ENCODE measurements at places on chromosomes 7 and 10. TPM values are rescaled to one million over a fixed set of nuclear protein-coding genes. Genes with fewer than 3 reads are reported as not detected.

DNA sequence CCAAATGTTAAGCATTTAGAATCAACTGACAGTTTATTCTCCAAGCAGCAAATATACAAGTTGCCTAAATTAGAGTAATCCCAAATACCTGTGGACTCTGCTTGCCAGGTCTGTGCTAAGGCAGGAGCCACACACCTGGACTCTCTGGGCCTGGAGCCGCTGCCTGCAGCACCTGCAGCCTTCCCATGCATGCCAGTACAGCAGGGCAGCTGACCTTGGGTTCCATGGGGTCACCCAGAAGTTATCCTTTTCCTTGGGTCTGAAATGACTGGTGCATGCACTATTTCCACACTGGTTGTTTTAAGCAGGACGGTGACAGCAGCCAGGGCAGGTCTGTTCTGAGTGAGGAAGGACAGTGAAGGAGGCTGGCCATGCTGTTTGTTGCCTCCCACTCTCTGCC, 573.2 kb downstream of the GLRX3 start:
- H3K36me3 ChIP-seq, result no peaks in the 10 kb centered on the region
- H3K27me3 ChIP-seq, result no peaks in the 10 kb centered on the region
- H3K27ac ChIP-seq, result no peak overlapping the region

- H3K27me3 ChIP-seq, result no peaks in the 10 kb centered on the region
- H3K36me3 ChIP-seq, result no peaks in the 10 kb centered on the region
- no peaks in the 10 kb centered on the region for H3K4me1 ChIP-seq
These were observed 196.7 kb downstream of the KLF6 start for GRCh38 chr10:3588346-3588745.

DNA sequence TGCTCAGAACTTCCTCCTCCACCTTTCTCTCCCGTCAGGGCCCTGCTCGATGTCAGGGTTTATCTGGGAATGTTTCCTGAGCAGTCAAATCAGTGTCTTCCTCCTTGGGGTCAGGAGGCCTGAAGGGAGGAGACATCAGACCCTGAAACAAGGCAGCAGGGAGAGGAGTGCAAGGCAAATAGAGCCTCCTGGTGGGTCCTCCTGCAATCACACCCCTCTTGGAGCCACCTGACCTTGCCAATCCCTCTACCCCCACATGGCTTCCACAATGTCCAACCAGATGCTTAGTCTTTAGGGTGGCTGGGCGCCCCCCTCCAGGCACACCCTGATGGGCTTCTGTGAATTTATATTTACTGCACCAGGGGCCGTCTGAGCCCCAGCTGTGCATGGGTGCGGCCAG, 12.2 kb downstream of the GPR26 start:
- H3K36me3 ChIP-seq, result no peaks in the 10 kb centered on the region
- no peaks in the 10 kb centered on the region for H3K4me1 ChIP-seq
- H3K27me3 ChIP-seq, result no peaks in the 10 kb centered on the region

The PCDH15 gene
- total RNA-seq, result not detected

The ITGA8 gene
- total RNA-seq, result 0.75 TPM

Data from liver (tissue), 10 donors.